WTC11 (cell line): ENCODE measurements at places on chromosomes 3 and 15.

- no peak overlapping the region for H3K27ac ChIP-seq
- no peak for DNase-seq
- no peak overlapping the region for H3K4me3 ChIP-seq
- H3K4me1 ChIP-seq = peaks cover 8% of the 10 kb centered on the region
Measured at GRCh38 chr3:75338342-75338741, 325.8 kb upstream of the FRG2C start.

- DNase-seq = no peak
- H3K4me3 ChIP-seq = no peak overlapping the region
- no peaks in the 10 kb centered on the region for H3K36me3 ChIP-seq
Measured at GRCh38 chr3:139455855-139456254, 20.5 kb downstream of the RBP2 start.

GRCh38 chr15:39589815-39590644 lies 9.2 kb downstream of the THBS1 start:
- no peak overlapping the region for H3K4me3 ChIP-seq
- no peak overlapping the region for H3K27ac ChIP-seq
- H3K4me1 ChIP-seq = no peaks in the 10 kb centered on the region
- peaks cover 96% of the 10 kb centered on the region for H3K36me3 ChIP-seq

DNA sequence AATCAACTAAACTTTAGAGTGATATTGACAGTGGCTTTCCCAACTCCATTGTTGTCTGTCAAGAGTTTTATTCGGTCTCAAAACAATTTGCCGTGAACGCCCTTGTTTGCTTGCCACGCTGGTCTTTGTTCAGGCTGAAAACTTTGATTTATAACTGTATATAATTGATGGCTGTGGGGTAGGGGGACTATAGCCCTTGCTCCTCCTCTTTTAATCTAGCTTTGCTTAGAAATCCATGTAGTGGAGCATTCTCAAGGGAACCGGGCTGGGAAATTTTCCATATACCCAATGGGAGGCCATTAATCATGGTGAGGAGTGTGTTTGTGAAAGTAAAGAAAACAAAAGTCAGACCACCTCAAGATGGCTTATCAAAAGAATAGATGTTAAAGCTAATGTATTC lies 339.8 kb upstream of the RARB start:
- no peak overlapping the region for H3K4me3 ChIP-seq
- no peak for DNase-seq
- H3K36me3 ChIP-seq = peaks cover 5% of the 10 kb centered on the region; the same call in 1 of the 2 replicates
- H3K27ac ChIP-seq = no peak overlapping the region
- peaks cover 53% of the 10 kb centered on the region for H3K4me1 ChIP-seq

DNA sequence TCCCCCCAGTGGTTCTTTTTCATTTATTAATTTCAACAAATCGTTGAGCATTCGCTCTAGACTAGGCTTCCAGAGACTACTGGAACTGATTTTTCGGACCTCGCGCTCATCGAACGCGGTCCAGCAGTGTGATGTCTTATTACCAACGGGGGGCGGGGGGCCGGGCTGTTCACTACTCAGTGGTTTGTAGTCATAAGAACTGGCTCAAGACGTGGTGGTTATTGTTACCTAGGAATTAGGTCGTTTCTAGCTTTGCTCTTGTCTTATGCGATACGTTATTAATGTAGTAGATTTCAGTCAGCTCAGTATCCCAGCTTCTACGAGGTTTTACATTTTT lies 858 bp downstream of the RBM5 start:
- no peak for DNase-seq
- H3K36me3 ChIP-seq = peaks cover 44% of the 10 kb centered on the region
- peaks cover 8% of the 10 kb centered on the region for H3K4me1 ChIP-seq
- peak overlapping the region; percentile 53; the same call in 1 of the 2 replicates for H3K27ac ChIP-seq
- peaks cover 2% of the 10 kb centered on the region; the same call in 1 of the 2 replicates for H3K27me3 ChIP-seq

GRCh38 chr3:133746712-133747066 lies 496 bp downstream of the TF start:
- DNase-seq = no peak
- H3K27me3 ChIP-seq = peaks cover 37% of the 10 kb centered on the region
- no peak overlapping the region for H3K27ac ChIP-seq
- peak overlapping the region; percentile 71 for H3K4me3 ChIP-seq
- H3K4me1 ChIP-seq = peaks cover 5% of the 10 kb centered on the region; the same call in 1 of the 2 replicates
- H3K36me3 ChIP-seq = no peaks in the 10 kb centered on the region

DNA sequence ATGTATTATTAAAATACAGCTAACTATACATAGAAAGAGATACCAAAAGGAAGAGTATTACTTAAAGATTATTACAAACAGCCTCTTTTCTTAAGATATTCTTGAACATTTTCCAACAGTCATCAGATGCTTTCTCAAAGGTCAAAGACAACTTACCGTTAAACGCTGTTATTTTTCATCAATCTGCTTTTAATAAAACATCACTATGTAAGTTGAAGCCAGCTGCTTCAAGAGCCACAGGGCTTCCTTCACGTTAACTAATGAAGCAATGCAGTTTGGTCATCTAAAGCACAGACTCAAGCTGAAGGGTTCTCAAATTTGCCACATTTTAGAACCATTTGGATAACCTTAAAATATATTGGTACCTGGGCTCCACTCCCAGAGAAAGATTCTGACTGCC lies 578.8 kb downstream of the ROBO2 start:
- H3K4me1 ChIP-seq = no peaks in the 10 kb centered on the region
- DNase-seq = no peak
- no peaks in the 10 kb centered on the region for H3K36me3 ChIP-seq
- H3K4me3 ChIP-seq = no peak overlapping the region
- no peaks in the 10 kb centered on the region for H3K27me3 ChIP-seq

DNA sequence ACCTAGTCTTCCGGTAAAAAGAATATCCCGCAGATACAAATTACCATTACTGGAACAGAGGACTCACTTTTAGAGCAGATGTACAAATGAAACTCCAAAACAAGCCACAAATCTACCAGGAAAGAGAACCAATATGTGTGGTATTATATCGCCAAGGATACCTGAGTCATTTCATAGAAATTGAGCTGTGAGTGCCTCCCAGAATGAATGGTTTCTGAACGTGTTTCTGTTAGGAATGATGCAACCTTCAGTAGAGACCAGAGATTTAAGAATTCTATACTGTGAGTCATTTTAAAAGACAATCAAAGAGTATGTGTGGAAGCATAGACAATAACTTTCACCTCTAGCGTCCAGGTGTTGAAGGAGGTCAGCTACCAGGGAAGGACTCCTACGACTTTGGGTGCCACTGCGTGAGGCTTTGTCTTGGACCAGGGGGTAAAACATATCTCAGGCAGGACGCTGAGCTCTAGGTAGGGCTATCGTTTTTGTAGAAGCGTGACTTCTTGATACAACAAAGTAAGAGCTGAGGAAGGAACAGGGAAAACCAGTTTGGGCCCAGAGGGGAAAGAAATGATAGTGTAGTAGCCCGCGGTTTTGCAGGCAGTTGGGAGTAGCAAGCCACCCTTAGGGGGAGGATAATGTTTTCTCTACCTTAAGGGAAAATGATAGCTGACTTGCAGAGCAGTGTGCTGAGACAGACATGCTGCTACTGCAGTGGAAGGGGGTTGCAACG lies 210.4 kb downstream of the TP63 start:
- DNase-seq = no peak
- H3K4me3 ChIP-seq = no peak overlapping the region
- H3K36me3 ChIP-seq = no peaks in the 10 kb centered on the region
- no peaks in the 10 kb centered on the region for H3K27me3 ChIP-seq
- 0 out of 2 replicates have a peak, but pooled peaks cover 4% of the 10 kb centered on the region for H3K4me1 ChIP-seq

- H3K4me1 ChIP-seq = no peaks in the 10 kb centered on the region
- H3K4me3 ChIP-seq = no peak overlapping the region
- H3K27me3 ChIP-seq = peaks cover 55% of the 10 kb centered on the region
- H3K27ac ChIP-seq = no peak overlapping the region
- H3K36me3 ChIP-seq = no peaks in the 10 kb centered on the region
Measured at GRCh38 chr3:24945563-24945962, 450.9 kb upstream of the THRB start.

- peaks cover 4% of the 10 kb centered on the region for H3K4me1 ChIP-seq
- H3K27ac ChIP-seq = no peak overlapping the region
- no peaks in the 10 kb centered on the region for H3K36me3 ChIP-seq
- no peak for DNase-seq
- no peaks in the 10 kb centered on the region for H3K27me3 ChIP-seq
Measured at GRCh38 chr3:189282741-189283140, 111.0 kb downstream of the TPRG1 start.

DNA sequence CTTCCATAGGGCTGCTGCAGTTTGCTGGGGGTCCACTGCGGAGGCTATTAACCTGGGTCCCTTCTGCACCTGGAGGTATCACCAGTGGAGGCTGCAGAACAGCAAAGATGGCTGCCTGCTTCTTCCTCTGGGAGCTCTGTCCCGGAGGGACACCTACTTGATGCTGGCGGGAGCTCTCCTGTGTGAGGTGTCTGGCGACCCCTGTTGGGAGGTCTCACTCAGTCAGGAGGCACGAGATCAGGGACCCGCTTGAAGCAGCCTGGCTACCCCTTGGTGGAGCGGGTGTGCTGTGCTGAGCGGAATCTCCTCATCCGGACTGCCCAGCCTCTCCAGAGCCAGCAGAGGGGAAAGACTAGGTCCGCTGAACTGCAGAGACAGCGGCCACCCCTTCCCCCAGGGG lies 56.0 kb upstream of the CTXND1 start:
- H3K27ac ChIP-seq = no peak overlapping the region
- peak; percentile 72 for DNase-seq
- no peaks in the 10 kb centered on the region for H3K27me3 ChIP-seq
- no peak overlapping the region for H3K4me3 ChIP-seq

DNA sequence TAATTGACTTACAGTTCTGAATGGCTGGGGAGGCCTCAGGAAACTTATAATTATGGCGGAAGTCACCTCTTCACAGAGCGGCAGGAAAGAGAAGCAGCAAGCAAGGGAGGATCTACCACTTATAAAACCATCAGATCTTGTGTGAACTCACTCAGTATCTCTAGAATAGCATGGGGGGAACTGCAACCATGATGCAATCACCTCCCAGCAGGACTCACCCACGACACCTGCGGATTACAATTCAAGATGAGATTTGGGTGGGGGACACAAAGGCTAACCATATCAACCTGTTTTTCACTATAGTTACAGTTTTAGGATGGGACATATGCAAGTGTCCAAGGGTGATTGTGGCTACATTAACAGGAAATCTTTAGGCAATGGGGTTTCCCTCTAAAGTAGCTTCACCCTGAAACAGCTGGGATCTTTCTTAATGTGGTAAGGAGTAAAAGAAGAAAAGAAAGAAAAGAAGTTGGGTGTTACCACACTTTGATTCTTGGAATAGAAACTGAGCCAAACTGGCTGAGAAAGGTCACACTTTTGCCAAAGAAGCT lies 453.8 kb downstream of the OTOL1 start:
- H3K4me1 ChIP-seq = peaks cover 3% of the 10 kb centered on the region; the same call in 1 of the 2 replicates
- H3K27ac ChIP-seq = no peak overlapping the region
- no peaks in the 10 kb centered on the region for H3K27me3 ChIP-seq
- H3K36me3 ChIP-seq = peaks cover 2% of the 10 kb centered on the region; the same call in 1 of the 2 replicates
- DNase-seq = no peak

DNA sequence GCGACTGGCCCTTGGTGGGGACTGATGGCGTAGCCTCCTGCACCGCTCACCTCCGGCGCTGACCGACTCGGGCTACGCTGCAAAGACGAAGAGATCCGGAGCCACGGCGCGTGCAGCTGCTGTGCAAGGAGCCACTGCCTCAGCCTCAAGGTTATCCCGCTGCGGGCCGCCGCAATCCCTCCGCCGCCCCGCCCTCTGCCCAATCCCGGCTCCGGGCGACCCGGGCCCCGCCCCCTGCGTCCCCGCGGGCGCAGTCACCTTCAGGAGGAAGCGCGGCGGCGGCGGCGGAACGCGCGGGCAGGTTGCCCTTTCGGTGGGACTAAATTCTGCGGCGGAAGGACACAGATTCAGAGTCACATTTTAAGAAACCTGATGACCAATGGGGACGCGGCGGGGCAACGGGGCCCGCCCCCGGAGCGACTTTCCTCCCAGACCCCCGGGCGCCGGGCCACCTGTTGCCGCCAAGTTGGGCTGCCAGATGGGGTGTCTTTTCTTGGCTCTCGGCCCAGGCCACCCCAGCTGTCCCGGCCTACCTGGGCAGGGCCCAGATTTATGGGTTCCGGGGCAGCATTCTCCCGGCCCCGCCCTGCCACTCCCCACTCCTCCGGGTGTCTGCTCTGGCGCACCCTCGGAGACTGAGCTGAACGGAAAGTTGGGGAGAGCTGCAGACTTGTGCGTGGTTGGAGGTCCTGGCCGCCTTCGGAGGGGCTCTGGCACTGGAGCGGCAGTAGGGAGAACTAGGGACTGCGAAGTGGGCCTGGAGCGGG lies at the start of gene PKM:
TSS of gene PKM (minus strand) at position 125 of the 767 bp plus-strand sequence. CDS start 12,093 bp downstream, outside the sequence.
- H3K27ac ChIP-seq = peak within 1 kb of the TSS; percentile 99
- H3K4me1 ChIP-seq = peaks cover 46% of the 10 kb centered on the region
- H3K36me3 ChIP-seq = peaks cover 12% of the 10 kb centered on the region

DNA sequence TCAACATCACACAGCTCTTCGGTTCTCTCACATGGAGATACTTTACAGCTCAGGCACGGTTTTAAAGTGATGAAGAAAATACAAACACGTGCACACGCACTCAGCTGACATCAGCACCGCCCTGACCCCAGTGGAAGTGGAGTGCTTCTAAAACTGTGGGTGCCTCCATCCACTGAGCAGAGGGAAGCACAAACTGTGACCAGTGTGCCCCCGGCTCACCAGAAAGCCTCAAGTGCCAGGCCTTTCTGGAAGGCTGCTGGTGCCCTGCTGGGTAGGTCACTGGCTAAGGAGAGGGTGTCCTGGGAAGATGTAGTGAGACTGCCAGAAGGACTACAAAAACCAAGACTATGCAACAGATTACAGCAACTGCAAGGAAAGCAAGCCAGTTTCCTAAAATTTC lies 78.5 kb downstream of the OCA2 start:
- peaks cover 25% of the 10 kb centered on the region for H3K4me1 ChIP-seq
- DNase-seq = no peak
- peaks cover 5% of the 10 kb centered on the region for H3K27me3 ChIP-seq
- H3K27ac ChIP-seq = no peak overlapping the region

GRCh38 chr15:39345176-39345575 lies 235.7 kb upstream of the THBS1 start:
- H3K27ac ChIP-seq = peak overlapping the region; percentile 65
- H3K27me3 ChIP-seq = no peaks in the 10 kb centered on the region
- no peak for DNase-seq
- H3K36me3 ChIP-seq = peaks cover 15% of the 10 kb centered on the region
- no peak overlapping the region for H3K4me3 ChIP-seq
- peaks cover 24% of the 10 kb centered on the region for H3K4me1 ChIP-seq
